ENCODE measurements at places on chromosomes 5 and 9. TPM values are rescaled to one million over a fixed set of nuclear protein-coding genes. Genes with fewer than 3 reads are reported as not detected.

Gene MORN5
- total RNA-seq = not detected

Gene TMOD1
- under 0.01 TPM for total RNA-seq

Gene PCDHA9
- under 0.01 TPM for total RNA-seq

Gene CNTRL
- total RNA-seq = 4.3 TPM

Gene IL4
- not detected for total RNA-seq

Gene PAPPA
- 8.7 TPM for total RNA-seq

Gene CPEB4
- 16.0 TPM for total RNA-seq

Gene CACNA1B
- under 0.01 TPM for total RNA-seq

Gene GRIA1
- total RNA-seq = 0.50 TPM

Gene TMED7
- total RNA-seq = 143 TPM

Gene HIGD2A
- 22.8 TPM for total RNA-seq

Gene OCLN
- total RNA-seq = 1.0 TPM

Gene SERF1A
- 4.1 TPM for total RNA-seq

Gene AK8
- 1.6 TPM for total RNA-seq

Gene OTP
- total RNA-seq = not detected

Gene CAMLG
- 46.4 TPM for total RNA-seq

Gene SLC34A3
- under 0.01 TPM for total RNA-seq

Gene SHLD3
- total RNA-seq = 3.6 TPM

Gene CCL28
- 2.9 TPM for total RNA-seq

Gene SAP30L
- total RNA-seq = 26.5 TPM

Gene C8G
- not detected for total RNA-seq

Gene PLEKHG4B
- total RNA-seq = under 0.01 TPM

Gene SYNPO
- total RNA-seq = 3.3 TPM

Gene PCDHGA8
- total RNA-seq = 5.6 TPM

Gene AP3B1
- total RNA-seq = 55.6 TPM

Gene CDH12
- total RNA-seq = not detected

Gene CAST
- 200 TPM for total RNA-seq
